HFFc6 (cell line): ENCODE measurements at places on chromosomes 3 and 15.
A peak's percentile ranks its signal among the peaks of the same experiment; 100 is the strongest.

DNA sequence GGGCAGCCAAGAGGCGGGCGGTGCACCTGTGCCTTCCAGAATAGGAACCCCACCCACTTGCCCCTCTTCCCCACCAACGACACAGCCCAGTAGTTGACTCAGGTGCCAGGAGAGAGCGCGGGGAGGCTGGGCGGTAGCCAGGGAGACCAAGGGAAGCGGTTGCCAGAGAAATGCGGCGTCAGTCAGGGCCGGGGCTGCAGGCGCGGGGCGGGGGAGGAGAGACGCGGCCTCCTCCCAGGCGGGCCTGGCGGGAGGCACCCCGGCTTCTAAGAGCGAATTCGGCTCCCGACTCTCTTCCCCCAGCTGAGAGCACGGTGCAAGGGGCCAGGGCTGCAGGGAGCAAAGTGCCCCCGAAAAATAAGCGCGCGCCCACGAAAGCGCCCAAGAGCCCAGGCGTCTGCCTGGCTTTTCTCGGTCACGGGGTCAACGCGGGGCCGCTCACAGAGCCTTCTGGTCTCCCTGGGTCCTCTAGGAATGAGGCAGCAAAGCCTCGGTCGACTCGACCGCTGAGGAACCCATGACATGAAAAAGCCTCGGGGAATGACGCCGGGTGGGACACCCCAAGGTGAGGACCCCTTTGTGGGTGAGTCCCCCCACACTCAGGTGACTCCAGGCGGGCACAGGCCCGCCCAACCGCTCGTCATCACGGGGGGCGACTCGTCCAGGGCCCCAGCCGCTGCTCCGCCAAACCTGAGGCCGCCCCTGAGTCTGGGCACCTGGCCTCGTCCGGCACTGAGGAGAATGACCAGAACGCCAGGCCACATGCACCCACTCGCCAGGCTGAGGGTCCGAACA lies 716 bp downstream of the CPEB1 start:
- no peak for DNase-seq

DNA sequence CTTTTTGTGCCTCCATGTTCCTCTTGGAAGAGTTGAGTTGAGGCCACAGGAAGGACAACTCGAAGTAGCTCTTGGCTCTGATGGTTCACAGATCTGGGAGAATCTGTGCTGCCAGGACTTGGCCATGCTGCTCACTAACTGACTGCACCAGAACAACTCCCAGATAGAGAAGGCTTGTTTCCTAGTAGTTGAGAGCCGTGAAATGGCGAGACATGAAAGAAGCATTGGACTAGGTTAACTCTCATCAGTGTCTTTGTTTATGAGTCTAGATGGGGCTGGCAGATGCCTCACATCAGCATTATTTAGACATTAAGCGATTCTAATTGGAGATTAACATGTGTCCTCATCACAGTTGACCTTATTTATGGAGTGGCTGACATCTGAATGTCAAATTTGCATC lies 92.9 kb upstream of the AGBL1 start:
- no peak for DNase-seq

DNA sequence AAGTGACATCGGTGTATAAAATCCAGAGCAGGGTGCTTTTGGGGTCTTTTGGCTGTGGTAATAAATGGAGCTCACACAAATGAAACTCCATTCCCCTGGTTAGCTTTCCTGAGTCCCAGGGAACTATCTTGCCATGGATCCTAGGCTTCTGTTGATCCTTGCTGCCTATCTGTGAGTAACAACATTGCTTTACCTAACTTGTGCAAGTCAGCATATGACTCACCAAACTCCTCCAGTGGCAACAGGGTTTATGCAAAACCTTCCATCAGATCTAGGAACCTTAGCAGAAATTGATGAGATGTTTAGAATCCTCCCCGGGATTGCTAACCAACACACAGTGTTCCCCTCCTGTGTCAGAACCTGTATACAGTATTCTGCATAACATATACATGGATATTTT lies 105.4 kb downstream of the SCAPER start:
- peak; percentile 67 for DNase-seq

DNA sequence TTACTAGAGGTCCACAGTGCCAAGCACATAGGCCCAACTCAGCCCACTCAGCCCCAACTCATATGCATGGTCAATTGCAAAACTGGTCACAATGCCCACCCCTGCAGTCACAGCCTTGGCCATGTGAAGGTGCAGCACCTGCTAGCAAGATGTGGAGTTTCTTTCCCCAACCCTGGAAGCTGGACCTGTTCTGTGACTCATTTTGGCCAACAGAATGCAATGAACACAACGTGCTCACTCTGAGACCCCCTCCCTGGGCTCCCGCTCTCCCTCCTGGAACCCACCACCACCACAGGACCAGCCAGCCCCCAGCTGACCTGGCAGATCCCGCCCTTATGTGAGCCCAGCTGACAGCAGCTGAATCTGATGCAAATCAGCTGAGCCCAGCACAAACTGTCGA lies 34.4 kb downstream of the ALDH1L1 start:
- no peak for DNase-seq
